Caco-2 (cell line): ENCODE measurements at places on chromosomes 5 and 9. TPM values are rescaled to one million over a fixed set of nuclear protein-coding genes. Genes with fewer than 3 reads are reported as not detected.

GRCh38 chr5:171899792-171900191 lies 106.6 kb downstream of the FBXW11 start:
- no peak overlapping the region for H3K4me3 ChIP-seq
- H3K27ac ChIP-seq: no peak overlapping the region
- DNase-seq: no peak

GRCh38 chr5:17190242-17190778 lies 27.1 kb upstream of the BASP1 start:
- H3K27me3 ChIP-seq: no peaks in the 10 kb centered on the region
- no peak for DNase-seq
- H3K4me3 ChIP-seq: no peak overlapping the region
- no peaks in the 10 kb centered on the region for H3K36me3 ChIP-seq
- H3K4me1 ChIP-seq: peaks cover 21% of the 10 kb centered on the region

- H3K27me3 ChIP-seq: no peaks in the 10 kb centered on the region
These were observed 143.0 kb upstream of the EGFLAM start for GRCh38 chr5:38115318-38115827.

DNA sequence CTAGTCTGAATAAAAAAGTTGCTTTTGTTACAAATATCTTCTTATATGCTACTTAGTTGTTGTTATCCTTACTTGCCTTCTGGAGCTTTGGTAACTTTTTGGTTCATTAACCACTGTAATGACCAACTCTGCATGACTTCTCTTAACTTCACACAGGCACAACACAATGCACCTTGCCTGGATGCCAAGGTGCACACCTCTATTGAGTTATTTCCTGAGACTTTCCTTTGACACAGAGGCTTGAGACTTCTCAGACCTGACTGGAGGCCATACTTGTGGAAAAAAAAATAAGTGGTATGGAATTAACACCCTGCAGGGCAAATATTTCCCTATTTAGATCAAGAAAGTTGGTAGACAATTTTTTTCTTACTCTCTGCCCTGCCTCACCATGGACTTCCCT lies 1925.6 kb downstream of the EFNA5 start:
- no peaks in the 10 kb centered on the region for H3K36me3 ChIP-seq
- no peak overlapping the region for H3K27ac ChIP-seq
- no peaks in the 10 kb centered on the region for H3K27me3 ChIP-seq
- DNase-seq: no peak

DNA sequence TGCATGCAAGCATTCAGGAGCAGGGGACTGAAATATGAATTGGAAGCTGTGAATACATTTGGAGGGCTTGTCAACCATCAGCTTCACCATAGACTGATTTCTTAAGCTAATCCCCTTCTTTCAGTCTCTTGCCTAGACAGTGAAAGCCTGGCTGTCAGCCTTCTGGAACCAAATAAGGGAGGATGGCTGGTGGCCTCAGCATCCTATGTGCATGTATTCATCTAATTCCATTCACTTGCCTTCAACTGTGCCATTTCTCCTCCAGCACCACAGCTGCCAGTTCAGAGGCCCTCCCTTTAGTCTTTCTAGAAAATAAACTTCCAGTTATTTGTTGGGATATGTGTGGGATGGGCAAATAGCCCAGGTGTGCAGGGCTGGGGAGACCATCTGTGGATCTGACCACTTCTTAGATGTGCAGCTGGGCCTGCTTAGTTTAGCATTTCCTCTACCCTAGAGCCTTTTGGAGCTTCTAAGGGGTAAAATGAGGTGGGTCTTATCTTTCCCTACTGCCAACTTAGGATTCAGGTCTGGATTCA lies 62.1 kb downstream of the AOPEP start:
- H3K27ac ChIP-seq: no peak overlapping the region
- no peak overlapping the region for H3K4me3 ChIP-seq
- H3K36me3 ChIP-seq: no peaks in the 10 kb centered on the region
- no peak for DNase-seq
- no peaks in the 10 kb centered on the region for H3K4me1 ChIP-seq
- H3K27me3 ChIP-seq: no peaks in the 10 kb centered on the region; the same call in 1 of the 2 replicates

GRCh38 chr5:107099506-107099905 lies 571.2 kb downstream of the EFNA5 start:
- no peaks in the 10 kb centered on the region for H3K27me3 ChIP-seq
- H3K36me3 ChIP-seq: no peaks in the 10 kb centered on the region
- H3K27ac ChIP-seq: no peak overlapping the region
- no peaks in the 10 kb centered on the region for H3K4me1 ChIP-seq
- DNase-seq: no peak
- no peak overlapping the region for H3K4me3 ChIP-seq

C9 gene
- 0.39 and 0.41 TPM in 2 replicates for total RNA-seq

DNA sequence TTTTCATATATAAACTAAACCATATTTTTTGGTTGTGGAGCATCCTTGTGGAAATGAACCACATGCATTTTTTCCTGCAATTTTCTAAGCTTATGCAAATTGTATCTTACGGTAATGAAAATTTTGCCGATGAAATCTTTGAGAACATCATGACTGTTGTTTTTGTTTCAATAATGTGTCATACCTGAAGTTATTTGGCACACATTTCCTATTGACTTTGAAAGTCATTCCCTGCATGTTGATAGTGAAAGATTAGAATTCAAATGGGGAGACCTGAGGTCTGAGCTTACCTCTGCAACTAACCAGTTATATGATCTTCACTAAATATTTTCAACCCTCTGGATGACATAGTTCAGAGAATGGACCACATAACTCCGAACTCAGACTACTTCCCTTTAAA lies 88.5 kb downstream of the PRR16 start:
- no peaks in the 10 kb centered on the region for H3K36me3 ChIP-seq
- H3K4me3 ChIP-seq: no peak overlapping the region
- H3K27ac ChIP-seq: no peak overlapping the region
- no peaks in the 10 kb centered on the region for H3K4me1 ChIP-seq

- DNase-seq: no peak
- H3K27me3 ChIP-seq: no peaks in the 10 kb centered on the region
- H3K27ac ChIP-seq: no peak overlapping the region
- no peaks in the 10 kb centered on the region for H3K36me3 ChIP-seq
These were observed 4.9 kb downstream of the MED27 start for GRCh38 chr9:132074736-132075135.

DNA sequence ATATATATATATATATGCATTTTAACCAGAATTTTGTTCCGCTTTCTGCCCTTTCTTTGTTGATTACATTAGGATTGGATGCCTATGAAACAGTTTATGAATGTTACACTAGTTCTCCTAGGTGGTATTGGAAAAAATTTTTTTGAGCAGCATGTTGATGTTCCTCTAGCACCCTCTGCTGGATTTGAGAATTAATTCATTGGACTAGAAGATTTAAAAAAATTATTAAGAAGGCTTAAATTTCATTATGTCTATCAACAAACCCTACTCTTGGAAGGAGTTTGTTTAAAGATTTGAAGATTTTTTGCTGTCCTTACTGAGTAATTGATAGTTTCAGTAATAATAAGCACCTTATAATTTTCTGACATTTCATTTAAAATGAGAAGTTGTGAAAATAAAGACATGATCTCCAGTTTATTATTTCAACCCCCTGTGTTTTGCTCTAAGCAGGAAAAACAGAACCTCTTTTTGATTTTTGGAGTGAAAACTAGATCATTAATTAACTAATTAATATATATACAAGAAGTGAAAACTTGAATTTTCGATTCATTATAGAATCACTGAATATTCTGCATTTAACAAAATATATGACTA lies 89.6 kb downstream of the CCDC171 start:
- no peaks in the 10 kb centered on the region for H3K4me1 ChIP-seq
- no peak for DNase-seq
- no peak overlapping the region for H3K27ac ChIP-seq
- H3K4me3 ChIP-seq: no peak overlapping the region
- no peaks in the 10 kb centered on the region for H3K27me3 ChIP-seq

DNA sequence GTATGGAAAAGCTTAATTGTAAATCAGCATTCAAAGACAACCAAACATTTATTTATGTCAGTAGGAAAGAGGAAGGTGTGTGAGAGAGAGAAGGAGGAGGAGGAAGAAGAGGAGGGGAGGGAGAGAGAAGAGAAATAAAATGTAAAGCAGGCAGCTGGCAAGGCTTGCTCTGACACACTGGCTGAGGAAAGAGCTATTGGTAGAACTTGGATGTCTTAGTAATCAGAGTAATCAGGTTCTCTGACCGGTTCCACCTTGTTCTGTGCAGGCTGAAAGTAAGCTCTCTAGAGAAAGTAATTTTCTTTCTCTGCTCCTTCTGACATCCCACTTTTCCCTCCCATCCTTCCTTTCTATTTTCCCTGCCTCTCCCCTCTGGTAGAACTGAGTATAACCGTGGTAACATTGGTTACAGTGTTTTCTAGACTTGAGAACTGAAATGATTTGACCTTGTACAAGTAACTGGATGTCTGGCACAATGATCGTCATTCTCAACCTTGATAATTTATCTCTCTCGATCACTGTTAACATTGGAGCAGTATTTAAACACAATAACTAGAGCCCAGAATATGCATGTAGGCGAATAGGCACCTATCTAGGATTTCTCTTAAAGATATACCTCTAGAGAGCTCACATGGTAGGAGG lies 33.3 kb downstream of the TLE4 start:
- no peaks in the 10 kb centered on the region for H3K4me1 ChIP-seq
- no peaks in the 10 kb centered on the region for H3K27me3 ChIP-seq
- DNase-seq: no peak
- no peak overlapping the region for H3K27ac ChIP-seq
- no peaks in the 10 kb centered on the region for H3K36me3 ChIP-seq

GRCh38 chr9:89178830-89179539 lies 367 bp upstream of the SHC3 start:
- H3K36me3 ChIP-seq: no peaks in the 10 kb centered on the region
- H3K27ac ChIP-seq: no peak overlapping the region
- no peak for DNase-seq
- no peaks in the 10 kb centered on the region for H3K27me3 ChIP-seq
- no peaks in the 10 kb centered on the region for H3K4me1 ChIP-seq
